Panc1 (cell line): ENCODE measurements at places on chromosomes 16 and 17. TPM values are rescaled to one million over a fixed set of nuclear protein-coding genes. Genes with fewer than 3 reads are reported as not detected.

DNA sequence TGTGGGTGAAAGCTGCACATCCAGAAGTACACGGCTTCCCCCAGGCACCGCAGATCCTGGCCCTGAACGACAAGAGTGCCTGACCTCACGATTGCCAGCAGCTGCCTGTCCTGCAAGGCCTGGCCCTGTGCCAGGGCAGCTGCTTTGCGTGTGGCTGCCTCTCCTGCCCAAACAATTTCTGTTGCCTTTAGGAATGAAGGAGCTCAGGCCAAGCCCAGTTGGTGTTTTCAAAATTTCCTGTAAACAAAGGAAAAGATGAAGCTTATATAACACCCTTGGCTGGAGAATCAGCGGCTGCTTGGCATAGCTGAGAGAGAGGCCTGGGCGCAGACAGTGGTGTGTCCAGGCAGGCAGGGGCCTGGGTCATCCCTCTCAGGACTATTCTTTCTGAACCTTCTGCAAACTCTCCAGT lies 11.7 kb upstream of the SLC47A2 start:
- DNase-seq, result no peak

Gene TP53TG3C
- total RNA-seq, result not detected

Gene CRYBA1
- not detected for total RNA-seq

DNA sequence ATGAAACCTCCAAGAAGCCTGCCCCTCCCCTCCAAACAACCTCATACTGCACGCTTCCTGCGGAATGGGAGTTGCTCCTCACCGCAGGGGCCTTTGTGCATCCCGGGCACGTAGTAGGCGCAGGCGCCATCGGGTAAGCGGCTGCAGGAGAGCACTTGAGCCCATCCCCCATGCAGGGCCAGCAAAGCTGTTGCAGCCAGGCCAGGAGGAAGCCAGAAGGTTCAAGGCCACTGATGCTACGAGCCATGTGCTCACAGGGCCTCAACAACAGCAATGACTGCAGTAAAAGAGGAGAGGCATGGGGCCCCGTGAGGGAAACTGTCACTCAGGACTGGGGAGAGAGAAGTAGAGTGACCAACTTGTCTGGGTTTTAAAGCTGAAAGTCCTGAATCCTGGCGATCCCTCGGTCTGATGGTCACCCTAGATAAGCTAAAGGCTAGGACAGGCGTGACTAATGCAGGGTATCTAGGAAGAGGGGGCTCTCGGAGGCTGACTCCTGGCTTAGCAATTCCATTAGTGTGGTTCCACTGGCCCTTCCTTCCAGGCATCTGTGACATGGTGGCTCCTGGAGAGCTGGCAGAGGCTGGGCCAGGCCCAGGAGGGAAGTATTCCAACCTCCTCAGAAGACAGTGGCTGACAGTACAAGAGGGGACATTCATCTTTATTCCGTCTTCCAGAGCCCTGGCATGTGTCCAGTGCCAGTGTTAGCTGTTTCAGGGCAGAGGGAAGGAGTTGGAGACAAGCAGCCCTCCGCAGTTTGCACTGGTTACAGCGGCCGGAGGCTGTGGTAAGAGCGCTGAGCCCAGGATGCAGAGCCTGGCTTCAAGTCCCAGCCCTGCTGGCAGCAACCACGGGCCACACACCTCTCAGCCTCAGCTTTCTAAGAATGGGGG lies 20.8 kb downstream of the GOSR2 start:
- DNase-seq, result no peak

DNA sequence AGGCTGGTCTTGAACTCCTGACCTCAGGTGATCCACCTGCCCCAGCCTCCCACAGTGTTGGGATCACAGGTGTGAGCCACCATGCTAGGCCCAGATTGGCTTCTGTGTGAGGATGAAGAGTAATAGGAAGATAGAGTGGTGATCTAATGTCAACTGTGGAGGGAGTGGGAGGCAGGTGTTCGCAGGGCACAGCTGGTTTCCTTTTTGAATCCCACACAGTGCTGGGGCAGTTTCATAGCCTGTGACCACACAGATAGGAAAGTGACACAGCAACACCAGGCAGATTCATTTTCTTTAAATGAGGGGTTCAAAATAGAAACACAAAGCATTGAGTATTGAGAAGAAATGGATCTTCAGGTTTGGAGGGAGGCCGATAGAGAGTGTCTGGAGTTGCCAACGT lies 540.3 kb downstream of the WWOX start:
- no peak for DNase-seq

DNA sequence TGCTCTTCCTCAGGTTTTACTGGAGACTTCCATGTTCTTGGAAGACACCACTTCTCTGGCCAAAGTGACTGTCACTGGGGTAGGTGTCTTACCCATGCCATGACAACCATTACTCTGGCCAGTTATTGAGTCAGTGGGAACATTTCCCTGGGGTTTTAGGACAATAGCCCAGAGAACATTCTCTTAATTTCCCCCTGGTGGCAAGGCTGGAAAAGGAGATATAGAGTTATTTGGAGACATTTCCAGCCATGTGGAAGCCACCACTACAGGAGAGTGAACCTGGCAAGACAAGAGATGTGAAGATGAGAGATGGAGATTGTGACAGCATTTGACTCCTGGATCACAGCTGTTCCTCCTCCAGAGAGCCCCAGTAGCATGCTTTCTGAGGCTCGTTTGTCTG lies 106.2 kb downstream of the CDK5R1 start:
- DNase-seq, result no peak

Gene NOG
- total RNA-seq, result 9.2 TPM

GRCh38 chr16:70697594-70698170 lies 11.8 kb upstream of the MTSS2 start:
- DNase-seq, result no peak

GRCh38 chr17:75194879-75195278 lies 10.6 kb upstream of the NUP85 start:
- DNase-seq, result no peak
